CD4-positive, alpha-beta T cell treated with Interleukin-10 for 1 hour (primary cell): ENCODE measurements at places on chromosomes 11 and 22.

DNA sequence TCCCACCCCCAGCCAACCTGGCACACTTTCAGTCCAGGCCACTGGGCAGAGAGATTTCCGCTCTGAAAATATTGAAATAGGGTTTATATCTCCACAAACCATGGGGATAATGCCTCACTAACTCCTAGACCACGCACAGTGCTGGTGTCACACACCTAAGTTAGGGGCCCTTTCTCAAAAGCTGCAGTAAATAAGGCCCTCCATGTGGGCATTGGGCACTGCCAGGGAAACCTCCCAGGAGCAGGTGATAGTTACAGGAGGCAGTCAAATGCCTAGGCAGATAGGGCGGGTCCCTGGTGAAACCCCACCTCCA, 3.1 kb upstream of the IL10RA start:
- DNase-seq, result no peak

- no peak for DNase-seq
Measured at GRCh38 chr11:66996609-66997273, 21.6 kb downstream of the C11orf86 start.

DNA sequence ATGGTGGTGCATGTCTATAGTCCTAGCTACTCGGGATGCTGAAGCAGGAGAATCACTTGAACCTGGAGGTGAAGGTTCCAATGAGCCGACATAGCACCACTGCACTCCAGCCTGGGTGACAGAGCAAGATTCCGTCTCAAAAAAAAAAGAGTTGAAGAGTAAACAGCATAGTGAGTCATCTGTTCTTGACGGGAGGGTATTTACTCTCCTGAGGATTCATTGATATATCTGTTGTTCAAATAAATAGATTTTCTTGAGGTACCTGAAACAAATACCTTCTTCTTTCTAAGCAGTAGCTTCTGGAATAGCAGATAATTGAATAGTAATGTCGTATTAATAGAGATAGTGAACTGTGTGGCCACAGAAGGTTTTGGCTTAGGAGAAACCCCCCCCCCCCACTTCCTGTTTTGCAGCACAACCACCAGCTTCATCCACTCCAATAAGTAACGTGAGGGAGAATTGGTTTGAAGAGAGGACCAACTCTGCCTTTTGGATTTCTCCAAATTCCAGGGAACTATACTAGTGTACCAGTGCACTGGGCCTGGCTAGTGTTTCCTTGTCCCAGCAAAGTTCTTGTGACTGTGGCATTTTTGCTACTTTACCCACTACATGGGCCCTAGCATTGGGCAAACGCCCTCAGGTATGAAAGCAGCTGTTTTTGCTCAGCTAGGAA, 90.0 kb downstream of the PRMT3 start:
- no peak for DNase-seq

- no peak for DNase-seq
Measured at GRCh38 chr11:105781807-105782206, 171.9 kb downstream of the GRIA4 start.

DNA sequence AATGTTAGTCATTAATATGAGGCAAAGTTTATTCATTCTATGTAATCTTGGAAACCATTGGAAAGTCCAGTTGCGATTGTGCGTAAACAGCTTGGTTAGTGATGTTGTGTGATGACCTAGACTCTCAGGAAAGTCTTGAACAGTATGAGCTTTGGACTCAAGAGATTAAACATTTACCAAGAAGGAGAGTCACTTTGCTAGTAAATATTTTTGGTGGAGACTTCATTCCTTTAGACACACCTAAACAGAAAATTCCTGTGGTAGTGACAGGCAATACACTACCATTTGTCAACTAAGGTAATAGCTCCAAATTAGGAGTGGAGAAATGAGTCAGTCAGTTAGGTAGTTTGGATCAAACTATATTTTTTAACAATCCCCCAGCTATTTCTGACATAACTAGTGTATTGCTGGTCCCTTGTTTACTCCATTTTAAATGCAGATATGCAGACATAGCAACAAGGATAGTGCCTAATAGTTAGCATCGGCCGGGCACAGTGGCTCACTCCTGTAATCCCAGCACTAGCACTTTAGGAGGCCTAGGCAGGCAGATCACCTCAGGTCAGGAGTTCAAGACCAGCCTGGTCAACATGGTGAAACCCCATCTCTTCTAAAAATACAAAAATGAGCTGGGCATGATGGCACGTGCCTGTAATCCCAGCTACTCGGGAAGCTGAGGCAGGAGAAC, 89.3 kb downstream of the ARHGAP42 start:
- DNase-seq, result no peak

- no peak for DNase-seq
Measured at GRCh38 chr22:19410941-19411689, 20.4 kb downstream of the HIRA start.

- no peak for DNase-seq
Measured at GRCh38 chr11:44143987-44144909, 48.8 kb downstream of the EXT2 start.
